ENCODE measurements at places on chromosomes 4 and X. TPM values are rescaled to one million over a fixed set of nuclear protein-coding genes. Genes with fewer than 3 reads are reported as not detected.

The HTN3 gene
- not detected for total RNA-seq

The NEXMIF gene
- 0.12 TPM for total RNA-seq

The TMEM144 gene
- total RNA-seq: not detected

The SOX3 gene
- not detected for total RNA-seq

The GLA gene
- 32.7 TPM for total RNA-seq

The SUPT20HL2 gene
- not detected for total RNA-seq

The TMSB15B gene
- 6.3 TPM for total RNA-seq

The FAM199X gene
- total RNA-seq: 16.1 TPM

The GSX2 gene
- total RNA-seq: not detected

The MAGEC1 gene
- total RNA-seq: not detected

The ASB9 gene
- not detected for total RNA-seq

The HSFX1 gene
- 0.32 TPM for total RNA-seq

The FRAS1 gene
- total RNA-seq: not detected

The TNMD gene
- not detected for total RNA-seq

The EPGN gene
- total RNA-seq: 0.54 TPM

The NDST3 gene
- not detected for total RNA-seq

The CXorf49 gene
- not detected for total RNA-seq

The GAGE2A gene
- total RNA-seq: not detected

The MMRN1 gene
- total RNA-seq: 2.0 TPM

The SPANXN2 gene
- total RNA-seq: not detected

The CPZ gene
- total RNA-seq: not detected

The YIPF7 gene
- total RNA-seq: not detected

The CENPVL3 gene
- total RNA-seq: not detected
